ENCODE measurements at places on chromosomes 4 and X. TPM values are rescaled to one million over a fixed set of nuclear protein-coding genes. Genes with fewer than 3 reads are reported as not detected.

The SSX2B gene
- total RNA-seq: not detected

The ZNF141 gene
- total RNA-seq: 7.8 TPM

The PAGE2B gene
- total RNA-seq: not detected

The ATXN3L gene
- total RNA-seq: not detected

The BEX2 gene
- 5.2 TPM for total RNA-seq

The CXCL1 gene
- total RNA-seq: 22.9 TPM

The LNX1 gene
- 23.8 TPM for total RNA-seq

The SMIM9 gene
- not detected for total RNA-seq

The ITM2A gene
- total RNA-seq: 13.8 TPM

The CENPVL3 gene
- total RNA-seq: not detected

Measured in esophagus mucosa (tissue), 1 donor.